ENCODE measurements at places on chromosomes 6 and 20.

GRCh38 chr6:168029459-168030217, 32.2 kb downstream of the KIF25 start:
- no peak for DNase-seq

- DNase-seq = no peak
Measured at GRCh38 chr6:89008001-89008814, 44.8 kb upstream of the RNGTT start.

DNA sequence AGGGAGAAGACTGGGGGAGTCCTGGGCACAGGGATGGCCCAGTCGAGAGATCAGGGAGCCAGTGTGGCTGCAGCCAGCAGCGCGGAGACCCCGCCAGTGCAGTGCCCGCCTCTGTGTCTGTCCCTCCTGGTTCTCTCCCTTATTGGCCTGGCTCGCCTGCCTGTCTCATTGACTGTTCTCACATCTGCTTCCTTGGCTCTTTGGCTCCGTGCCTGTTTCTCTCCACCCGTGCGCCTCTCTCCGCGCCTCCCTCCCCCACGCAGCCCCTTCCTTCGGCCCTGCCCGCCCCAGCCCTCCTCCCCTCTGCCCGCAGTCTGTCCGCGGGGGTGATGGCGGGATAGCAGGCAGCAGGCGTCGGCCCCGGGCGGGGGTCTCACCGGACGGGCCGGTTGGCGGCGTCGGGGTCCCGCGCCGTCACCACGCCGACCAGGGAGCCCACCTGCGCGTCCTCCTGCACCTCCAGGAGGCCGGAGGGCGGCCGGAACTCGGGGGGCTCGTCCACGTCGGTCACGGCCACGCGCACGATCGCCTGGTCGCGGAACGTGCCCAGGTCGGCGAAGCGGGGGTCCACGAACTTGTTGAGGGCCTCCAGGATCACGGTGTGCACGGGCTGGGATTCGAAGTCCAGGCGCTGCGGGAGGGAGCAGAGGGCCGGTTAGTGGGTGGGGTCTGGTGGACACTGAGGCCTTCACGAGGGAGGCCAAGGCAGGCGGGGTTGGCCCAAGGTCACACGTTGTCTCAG, 92.0 kb downstream of the CD40 start:
- no peak for DNase-seq

GRCh38 chr6:150301846-150302519, 66.8 kb upstream of the IYD start:
- DNase-seq = no peak

- DNase-seq = peak; percentile 25
Measured at GRCh38 chr6:170485159-170485558, 67.9 kb downstream of the PSMB1 start.
